ENCODE measurements at places on chromosomes 5 and 9. TPM values are rescaled to one million over a fixed set of nuclear protein-coding genes. Genes with fewer than 3 reads are reported as not detected.

The TNFSF8 gene
- 1.9 TPM for total RNA-seq

The IRX4 gene
- total RNA-seq: not detected

The CAMLG gene
- total RNA-seq: 27.5 TPM

The HTR1A gene
- 0.20 TPM for total RNA-seq

The BAG1 gene
- 135 TPM for total RNA-seq

The TMC1 gene
- total RNA-seq: 0.21 TPM

The SEC16A gene
- total RNA-seq: 44.3 TPM

The LHX6 gene
- total RNA-seq: 11.3 TPM

The AMBP gene
- 1.2 TPM for total RNA-seq

The COL15A1 gene
- 40.5 TPM for total RNA-seq

The CCDC152 gene
- 0.98 TPM for total RNA-seq
